ENCODE measurements at places on chromosomes 11 and 22.
A peak's percentile ranks its signal among the peaks of the same experiment; 100 is the strongest.

GRCh38 chr11:65425105-65425970 is 2.7 kb downstream of the NEAT1 start:
- no peak for DNase-seq

GRCh38 chr11:17718510-17718962 is 835 bp upstream of the MYOD1 start:
- DNase-seq, result no peak

DNA sequence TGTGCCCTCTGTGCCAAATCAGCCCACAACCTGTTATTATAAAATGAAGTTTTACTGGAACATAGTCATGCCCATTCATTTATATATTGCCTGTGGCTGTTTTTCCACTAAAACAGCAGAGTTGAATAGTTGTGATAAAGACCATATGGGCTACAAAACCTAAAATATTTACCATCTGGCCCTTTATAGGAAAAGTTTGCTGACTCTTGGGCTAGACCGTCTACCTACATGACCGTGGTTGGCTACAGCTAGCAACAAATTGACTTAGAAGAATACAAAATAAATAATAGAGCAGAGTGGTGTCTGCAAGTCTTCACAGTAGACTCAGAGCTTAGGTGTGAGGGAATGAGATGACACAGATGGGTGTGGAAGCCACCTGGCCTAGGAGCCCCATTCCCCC is 11.2 kb upstream of the IL18BP start:
- no peak for DNase-seq

GRCh38 chr11:78943841-78944240 is 369.2 kb upstream of the NARS2 start:
- DNase-seq, result no peak

GRCh38 chr22:17272511-17272991 is 53.3 kb upstream of the ADA2 start:
- no peak for DNase-seq

- DNase-seq, result no peak
Observed at GRCh38 chr11:93652679-93653078, 8.8 kb upstream of the CEP295 start.

DNA sequence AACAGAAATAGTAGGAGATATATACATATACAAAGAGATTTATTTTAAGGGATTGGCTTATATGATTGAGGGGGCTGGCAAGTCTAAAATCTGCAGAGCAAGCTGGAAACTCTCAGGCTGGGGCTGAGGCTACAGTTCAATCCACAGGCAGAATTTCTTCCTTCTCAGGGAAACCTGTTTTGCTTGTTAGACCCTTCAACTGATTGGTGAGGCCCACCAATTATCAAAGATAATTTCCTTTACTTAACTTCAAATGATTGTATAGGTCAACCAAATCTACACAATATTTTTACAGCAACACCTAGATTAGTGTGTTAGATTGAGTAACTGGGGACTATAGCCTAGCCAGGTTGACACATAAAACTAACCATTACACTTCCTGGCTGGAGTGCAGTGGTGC is 4.7 kb upstream of the PLEKHB1 start:
- no peak for DNase-seq

GRCh38 chr22:40040927-40041326 is 46.2 kb downstream of the FAM83F start:
- DNase-seq, result peak; percentile 30

DNA sequence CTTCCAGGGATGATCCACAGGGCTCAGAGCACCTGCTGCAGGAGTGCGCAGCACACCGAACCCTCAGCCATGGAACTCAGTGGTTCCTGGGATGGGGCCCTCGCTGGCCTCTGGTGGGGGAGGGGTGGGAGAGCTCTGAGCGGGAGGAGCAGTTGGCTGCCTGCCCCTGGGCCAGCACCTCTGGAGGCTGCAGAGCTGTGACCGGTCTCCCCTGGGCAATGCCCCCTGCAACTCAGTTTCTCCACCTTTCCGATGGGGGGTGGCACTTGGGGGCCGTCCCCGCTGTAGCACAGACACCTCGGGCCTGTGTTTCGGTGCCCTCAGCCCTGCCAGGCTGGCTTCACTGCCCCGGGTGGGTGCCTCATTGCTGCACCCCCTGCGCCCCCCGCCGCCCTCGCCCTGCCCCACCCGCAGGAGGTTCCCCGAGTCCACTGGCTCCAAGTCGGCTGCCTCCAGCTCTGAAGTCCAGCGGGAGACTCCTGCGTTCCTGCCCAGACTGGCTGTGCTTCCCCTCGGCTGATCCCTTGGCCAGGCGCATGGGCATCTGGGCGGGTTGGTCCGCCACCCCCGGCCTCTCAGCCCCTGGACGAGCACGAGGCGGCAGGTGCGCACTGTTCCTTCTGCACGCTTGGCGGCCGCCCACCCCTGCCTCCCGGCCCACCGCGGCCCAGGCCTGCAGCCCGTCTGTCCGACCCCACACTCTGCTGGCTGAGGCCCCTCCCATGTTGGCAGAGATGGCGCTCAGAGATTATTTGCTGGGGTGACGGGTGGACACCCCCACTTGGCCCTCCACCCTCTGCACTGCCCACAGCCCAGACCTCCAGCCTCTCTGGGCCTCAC is 1.8 kb downstream of the MUC6 start:
- no peak for DNase-seq

DNA sequence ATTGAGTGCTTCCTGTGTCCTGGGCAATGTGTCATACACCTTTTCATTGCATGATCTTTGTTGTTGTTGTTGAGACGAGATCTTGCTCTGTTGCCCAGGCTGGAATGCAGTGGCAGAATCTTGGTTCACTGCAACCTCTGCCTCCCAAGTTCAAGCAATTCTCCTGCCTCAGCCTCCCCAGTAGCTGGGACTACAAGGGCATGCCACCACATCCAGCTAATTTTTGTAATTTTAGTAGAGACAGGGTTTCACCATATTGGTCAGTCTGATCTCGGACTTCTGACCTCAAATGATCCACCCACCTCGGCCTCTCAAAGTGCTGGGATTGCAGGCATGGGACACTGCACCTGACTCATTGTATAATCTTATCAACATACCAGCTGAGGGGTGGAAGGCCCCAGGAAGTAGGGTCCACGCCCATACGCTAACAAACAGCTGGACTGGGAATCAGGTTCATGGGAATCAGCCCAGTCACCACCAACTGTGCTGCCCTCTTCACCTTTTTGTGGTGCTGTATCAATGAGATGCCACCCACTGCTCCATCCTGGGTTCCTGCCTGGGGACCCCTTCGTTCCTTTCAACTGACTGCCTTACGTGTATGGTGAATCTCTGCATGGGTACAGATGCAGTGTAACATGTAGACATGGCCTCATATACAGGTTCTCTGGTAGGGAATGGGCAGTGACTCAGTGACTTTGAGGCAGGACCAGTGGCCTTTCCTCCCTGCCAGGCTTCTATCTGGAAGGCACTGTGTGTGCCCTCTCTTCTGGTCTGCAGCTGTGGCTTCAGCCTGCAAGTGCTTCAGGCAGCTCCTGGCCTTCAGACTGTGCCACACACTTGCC is 32.5 kb upstream of the YWHAH start:
- no peak for DNase-seq

DNA sequence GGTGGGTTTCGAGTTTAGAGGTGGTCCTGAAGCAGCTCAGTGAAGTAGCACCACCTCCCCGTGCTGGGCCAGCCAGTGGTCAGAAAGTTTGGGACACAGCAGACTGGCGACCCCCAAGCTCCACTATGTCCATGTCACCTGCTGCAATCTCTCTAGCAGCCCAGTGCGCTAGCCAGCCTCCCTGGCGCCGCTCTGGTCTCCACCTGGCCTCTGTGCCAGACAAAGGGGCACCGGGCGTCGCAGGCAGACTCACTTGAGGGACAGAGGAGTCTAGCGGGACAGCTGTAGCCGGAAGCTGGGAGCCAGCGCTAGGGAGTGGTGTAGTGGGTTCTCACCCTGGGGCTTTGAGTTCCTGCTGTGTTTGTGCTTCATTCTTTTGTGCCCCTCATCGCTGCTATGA is 25.5 kb downstream of the MYBPC3 start:
- DNase-seq, result no peak

GRCh38 chr11:96969251-96969650 is 579.4 kb downstream of the JRKL start:
- no peak for DNase-seq

DNA sequence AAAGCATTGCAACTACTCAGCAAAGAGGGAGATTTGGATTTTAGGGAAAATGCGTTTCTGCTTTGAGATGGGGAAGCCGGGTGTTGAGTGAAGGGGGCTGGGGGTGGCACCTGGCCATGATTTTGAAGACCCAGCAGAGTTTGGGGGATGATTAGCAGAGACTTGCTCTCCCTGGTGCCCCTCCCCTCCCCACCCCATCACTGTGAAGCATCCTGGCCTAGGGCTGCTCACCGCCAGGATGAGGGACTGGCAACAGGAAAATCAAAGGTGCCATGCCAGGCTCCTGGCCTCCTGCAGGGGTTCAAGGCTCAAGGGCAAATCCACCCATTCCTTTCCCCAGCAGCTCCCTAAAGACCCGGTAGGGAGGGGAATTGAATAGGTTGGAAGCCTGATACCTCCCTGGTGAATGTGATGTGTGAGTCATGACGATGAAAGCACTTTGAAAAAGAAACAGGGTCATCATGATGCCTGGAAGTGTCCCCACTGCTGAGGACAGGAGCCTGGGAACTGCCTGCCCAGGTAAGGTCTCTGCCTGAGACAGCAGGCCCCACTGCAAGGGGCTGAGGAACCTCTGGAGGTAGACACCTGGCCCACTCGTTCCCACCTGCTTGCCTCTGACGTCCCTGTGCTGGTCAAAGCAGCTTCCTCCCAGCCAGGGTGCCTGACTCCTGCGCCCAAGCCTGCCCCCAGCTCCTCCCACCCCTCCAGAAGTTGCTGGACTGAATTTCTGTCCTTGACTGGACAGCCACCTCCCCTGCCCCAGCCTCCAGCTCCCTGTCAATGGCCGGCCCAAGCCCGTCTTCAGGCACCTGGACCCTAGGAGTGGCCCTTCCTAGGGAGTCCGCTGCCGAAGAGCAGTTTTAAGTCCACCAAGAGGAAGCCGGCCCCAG is 1.7 kb downstream of the CHST1 start:
- DNase-seq, result no peak

- no peak for DNase-seq
Observed at GRCh38 chr11:78467931-78468330, 50.3 kb upstream of the GAB2 start.

DNA sequence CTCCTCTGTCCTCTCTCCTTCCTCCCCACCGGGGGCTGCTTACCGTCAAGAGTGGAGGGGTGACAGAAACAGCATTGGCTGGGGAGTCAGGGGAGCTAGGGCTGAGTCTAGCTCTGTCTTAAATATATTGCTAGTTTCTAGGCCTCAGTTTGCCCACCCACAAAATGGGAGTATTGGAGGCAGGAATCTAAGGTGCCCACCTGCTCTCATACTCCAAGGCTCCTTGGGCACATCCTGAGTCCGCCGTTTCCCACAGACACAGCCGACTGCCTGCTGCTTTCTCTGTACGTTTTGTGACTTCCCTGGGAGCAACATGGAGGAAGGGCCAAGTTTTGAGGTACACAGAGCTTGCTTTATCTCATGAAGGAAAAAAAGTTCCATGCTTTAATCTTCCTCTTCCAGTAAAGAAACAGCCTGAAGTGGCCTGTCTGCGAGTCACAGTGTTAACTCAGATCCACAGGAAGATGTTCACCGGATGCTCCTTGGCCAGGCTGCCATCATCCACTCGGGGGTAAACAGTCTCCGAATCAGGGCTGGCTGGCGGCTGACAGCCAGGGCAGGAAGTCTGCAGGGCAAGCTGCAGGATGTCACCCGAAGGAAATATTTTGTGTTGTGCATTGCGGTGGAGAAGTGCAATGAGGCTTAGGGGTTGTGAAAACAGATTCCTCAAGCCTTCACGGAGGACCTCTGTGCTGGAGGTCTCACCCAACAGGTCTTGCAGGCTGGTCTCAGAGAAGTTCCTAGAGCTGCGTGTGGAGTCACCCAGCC is 11.0 kb upstream of the CERK start:
- no peak for DNase-seq

DNA sequence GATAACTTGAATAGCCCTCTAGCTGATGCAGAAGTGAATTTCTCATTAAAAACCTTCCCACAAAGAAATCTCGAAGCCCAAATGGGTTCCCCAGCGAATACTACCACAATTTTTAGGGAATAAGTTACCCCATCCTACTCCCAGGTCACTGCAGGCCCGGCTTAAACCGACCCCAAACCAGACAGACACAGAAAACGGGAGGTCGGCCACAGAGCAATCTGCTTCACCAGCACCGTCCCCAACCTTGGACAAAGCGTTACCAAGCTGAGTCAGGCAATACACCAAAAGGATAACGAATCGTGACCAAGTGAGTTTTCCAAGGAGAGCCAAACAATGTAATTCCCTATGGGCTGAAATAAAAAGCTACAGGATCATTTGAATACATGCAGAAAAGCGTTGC is 575 bp upstream of the MOV10L1 start:
- DNase-seq, result no peak

DNA sequence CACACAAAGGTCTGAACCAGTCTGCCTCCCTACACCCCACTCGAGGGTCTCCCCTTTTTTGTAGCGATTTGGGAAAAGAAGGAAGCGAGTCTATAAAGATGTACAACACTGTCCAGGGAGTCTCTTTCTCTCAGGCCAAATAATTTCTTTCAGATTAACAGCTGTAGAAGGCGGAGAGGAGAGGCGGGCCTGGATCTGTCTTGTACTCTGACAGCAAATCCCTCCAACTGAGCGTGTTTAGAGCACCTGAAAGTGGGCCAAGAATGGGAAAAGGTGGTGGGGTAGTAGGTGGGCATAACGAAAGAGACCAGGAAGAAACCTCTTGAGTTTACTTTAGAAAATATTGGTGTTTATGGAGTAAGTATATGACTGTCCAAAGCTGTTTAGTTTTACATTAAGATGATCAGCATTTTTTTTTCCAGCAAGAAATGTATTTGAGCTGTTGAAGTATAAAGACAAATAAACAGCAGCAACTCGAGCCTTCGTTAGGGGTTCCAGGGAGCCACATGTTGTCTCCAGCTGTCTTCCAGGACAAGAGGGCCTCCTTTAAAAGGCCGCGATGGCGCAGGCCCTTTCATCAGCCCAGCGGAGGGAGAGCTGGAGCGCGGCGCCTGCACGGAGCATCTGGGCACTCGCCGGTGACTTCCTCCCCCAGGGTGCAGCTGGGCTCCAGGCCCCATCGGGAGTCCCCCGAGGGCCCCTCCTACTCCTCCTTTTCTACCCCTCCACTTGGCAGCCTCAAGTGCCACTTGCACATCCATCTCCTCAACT is 34.9 kb downstream of the SCUBE1 start:
- DNase-seq, result no peak

DNA sequence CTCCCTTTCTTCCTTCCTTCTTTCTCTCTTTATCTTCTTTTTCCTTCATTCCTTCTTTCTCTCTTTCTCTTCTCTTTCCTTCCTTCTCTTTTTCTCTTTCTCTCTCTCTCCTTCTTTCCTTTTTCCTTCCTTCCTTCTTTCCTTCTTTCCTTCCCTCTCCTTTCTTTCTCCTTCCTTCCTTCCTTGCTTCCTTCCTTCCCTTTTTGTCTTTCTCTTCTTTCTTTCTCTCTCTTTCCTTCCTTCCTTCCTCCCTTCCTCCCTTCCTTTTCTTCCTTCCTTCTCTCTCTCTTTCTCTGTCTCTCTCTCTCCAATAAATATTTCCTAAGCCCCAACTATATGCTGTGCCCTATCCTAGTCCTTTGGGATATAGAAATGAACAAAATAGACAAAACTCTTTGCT is 60.5 kb downstream of the CACNG2 start:
- no peak for DNase-seq
